ENCODE measurements at places on chromosomes 7 and 10.

DNA sequence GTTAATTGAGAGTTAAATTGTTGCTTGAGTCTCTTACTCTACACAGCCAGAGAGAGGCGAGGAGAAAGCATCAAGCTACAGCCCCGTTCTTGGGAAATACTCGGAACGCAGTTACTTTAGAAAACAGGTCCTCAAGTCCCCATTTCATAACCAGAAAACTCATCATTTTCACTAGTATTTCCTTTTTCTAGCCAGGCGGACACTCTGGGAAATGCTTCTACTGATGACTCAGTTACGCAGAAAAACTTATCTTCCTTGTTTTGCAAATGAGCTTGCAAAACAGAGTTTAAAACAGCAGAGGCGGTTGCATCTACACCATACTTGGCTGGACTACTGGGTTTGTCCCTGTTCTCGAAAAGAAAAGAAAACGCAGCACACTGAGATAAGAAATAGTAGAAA, 111.4 kb upstream of the FGFR2 start:
- DNase-seq = peak; percentile 58

DNA sequence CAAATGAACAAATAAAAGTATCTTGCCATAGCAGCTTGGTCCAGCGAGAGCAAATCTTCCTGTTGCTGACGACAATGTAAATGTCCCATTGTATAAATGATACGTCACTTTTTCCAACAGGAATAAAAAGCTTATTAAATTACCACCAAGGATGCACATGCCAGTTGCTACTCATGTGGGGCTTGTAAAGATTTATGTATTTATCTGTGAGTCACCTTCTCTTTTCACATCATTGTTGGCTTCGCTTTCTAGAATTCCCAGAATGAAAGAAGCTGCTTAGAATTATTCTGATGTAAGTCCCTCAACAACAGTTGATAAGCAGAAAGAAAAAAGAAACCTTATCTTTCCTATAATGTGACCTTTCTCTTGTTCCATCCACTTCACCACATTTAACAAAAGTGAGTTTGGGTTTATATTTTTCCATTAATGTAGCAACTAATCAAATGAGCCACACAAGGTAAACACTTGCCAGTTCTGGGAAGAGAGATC, 22.4 kb downstream of the DNAJC12 start:
- DNase-seq = peak; percentile 37

DNA sequence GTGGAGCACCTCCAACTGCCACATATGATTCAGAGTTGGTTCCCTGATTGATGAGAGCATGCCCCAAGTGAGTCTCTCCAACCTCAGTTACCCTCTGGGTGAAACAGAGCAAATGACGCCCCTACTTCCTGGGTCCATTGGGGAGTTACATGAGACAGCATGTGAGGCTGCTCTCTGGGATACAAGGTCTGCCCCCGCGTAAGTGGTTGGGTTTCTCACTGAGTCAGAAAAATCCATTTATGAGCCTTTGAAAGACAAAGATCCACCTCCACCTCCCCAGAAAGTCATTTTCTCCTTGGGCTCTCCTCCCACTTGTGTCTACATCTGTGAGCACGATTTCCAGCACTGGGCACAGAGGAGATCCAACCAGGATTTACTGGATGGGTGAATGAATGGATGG, 70.7 kb upstream of the DNAAF5 start:
- no peak for DNase-seq

DNA sequence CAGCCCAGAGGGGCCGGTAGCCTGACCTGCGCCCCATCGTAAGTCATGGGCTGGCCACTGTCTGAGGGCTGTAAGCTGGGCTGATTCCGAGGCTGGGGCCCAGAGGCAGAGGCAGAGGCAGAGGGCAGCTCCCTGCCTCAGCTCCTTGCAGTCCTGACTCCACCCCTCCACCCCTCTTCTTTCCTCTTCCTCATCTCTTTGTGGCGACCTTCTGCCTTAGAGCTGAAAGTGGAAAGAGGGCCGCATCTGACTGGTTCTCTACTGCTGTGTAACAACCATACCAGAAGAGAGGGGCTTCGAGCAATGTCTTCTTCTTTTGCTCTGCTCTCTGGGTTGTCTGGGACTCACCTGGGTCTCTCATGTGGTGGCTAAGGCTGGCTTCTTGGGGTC, 179.1 kb downstream of the RPS24 start:
- no peak for DNase-seq

- peak; percentile 48 for DNase-seq
These were observed 52.1 kb upstream of the ZNF438 start for GRCh38 chr10:31083765-31084184.

DNA sequence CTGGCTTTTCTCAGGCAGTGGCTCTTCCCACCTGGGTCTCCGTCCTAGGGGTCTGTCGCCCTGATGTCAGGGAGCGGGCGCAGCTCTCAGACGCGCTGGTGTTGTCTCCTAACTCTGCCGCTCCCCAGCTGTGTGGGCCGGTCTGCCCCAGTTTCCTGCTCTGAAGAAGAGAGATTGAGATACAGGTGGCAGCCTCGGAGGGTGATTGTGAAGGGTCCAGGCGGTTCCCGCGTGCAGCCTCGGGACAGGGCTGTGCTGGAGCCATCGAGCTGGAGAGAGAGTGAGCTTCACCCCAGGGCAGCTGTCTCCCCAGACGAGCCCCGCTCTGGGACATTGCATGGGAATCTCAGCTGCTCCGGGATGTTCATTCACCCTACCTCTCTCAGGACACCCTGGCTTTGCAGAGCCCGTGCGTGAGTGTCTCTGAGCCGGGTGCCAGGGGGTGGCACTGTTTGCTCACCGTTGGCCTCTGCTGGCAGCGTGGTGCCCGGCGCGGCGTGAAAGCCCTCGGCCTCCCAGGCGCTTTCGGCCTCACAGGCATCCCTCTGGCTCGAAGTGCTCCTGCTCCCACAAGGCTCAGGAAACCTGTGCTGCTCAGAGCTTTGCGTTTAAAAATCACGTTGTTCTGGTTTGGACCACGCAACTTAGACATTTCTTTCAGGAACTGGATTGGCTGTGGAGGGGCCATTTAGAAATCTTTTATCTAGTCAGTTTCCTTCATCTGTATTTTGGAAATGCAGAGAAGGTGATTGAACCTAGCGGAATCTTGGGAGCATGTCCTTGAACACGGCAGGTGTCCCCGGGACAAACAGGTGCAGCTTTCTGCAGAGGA, 33.8 kb upstream of the ZFAND2A start:
- DNase-seq = peak; percentile 41

DNA sequence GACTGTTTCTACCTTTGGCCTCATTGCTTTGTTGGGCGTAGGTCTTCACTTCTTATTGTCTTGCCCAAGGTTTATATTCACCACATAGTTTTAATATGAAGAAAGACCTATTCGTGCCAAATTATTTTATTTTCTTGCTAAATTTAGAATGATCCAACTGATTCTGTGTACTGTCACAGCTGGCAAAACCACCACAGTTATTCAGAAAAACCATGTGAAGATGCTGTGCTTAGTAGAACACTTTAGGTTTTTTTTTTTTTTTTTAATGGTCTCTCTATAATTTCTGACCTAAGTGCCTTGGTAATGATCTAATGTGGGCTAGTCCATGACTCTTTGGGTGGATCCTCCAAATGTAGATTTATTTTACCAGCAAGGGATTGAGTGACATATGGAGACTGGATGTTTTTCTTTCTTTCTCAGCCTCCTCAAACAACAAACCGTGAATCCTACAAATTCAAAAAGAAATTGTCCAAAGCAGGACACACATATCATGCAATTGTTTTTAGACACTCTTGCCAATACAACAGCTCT, 243.8 kb downstream of the DYNC1I1 start:
- DNase-seq = peak; percentile 6

GRCh38 chr7:138784692-138785091, 13.1 kb upstream of the TMEM213 start:
- DNase-seq = peak; percentile 4

- DNase-seq = peak; percentile 45
These were observed 149.9 kb downstream of the CPED1 start for GRCh38 chr7:121138262-121138933.

DNA sequence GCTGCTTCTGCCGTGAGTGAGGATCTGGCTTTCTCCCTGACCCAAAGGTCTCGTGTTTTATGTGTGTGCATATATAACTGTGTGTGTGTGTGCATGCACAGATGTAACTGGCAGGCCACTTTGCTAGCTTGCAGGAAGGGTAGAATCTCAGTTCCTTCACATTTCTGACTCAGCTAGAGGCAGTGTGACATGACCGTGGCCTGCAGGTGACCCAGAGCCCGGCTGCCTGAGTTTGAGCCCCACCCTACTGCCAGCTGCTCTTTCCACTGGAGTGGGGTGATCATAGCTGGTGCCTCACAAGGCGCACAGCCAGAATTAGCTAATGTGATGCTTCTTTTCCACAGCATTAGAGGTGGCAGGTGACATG, 9.3 kb upstream of the MYL7 start:
- no peak for DNase-seq

GRCh38 chr10:106836933-106837663, 327.4 kb downstream of the SORCS1 start:
- no peak for DNase-seq

- DNase-seq = peak; percentile 25
These were observed 33.7 kb upstream of the TMEM26 start for GRCh38 chr10:61486738-61487396.

- peak; percentile 17 for DNase-seq
These were observed 2.8 kb upstream of the AHCYL2 start for GRCh38 chr7:129222064-129222463.

GRCh38 chr7:141701489-141702046, 398 bp downstream of the DENND11 start:
- no peak for DNase-seq

DNA sequence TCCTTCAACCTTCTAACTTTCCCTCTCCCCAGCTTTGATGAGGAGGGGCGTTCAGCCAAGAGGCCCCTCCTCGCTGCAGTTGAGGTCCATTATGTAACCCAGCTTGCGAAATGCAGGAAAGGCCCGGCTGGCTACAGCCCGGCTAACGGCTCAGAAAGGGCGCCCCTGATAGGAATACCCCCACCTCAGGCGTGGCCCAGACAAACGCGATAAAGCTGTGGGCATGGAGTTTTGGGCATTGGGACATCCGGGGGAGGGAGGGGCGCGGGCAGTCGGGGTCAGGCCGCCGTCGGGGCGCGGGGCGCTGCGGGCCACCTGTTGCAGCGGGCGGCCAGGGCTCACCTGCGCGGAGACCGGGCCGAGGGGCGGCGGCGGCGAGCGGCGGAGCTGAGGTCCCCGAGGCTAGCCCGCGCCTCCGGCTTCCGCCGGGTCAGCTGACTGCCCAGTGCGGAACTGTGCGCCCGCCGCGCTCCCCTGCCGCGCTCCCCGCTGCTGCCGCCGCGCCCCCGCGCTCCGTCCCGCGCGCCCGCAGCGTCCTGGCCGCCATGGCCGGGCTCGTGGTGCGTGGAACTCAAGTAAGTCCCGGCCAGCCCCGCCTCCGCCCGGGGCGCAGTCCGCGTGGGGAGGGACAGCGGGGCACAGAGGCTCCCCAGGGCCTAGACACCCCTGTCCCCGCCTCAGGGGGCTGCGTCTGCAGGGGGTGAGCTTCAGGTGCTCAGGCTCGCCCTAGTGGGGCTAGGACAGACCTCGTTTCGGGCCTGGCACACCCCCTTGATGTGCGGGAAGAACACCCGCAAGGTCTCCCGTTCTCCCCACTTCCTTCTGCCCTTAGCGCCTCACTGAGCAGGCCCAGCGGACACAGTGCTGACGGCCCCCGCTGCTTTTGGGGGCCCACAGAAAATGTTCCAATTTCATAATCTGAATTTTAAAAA, at the start of gene LRMDA:
Gene LRMDA (plus strand): TSS at position 445 of the 932 bp plus-strand sequence.
- DNase-seq = peak; percentile 58

DNA sequence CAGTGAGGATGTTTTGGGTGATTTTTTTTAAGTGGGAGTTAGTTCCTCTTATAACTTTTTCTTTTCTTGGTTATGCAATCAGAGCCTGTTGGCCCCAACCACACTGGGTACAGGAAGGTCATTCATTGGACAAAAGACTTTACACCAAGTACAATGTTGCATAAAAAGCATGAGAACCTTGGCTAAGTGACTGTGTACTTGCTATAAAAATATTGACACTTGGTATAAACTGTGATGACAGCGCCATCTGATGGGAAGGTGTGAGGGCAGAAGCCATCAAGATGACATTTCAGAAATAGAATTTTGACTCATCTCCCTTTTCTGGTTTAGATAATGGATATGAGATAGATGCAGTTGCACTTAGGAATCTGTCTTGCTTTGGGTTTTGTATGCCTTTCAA, 126.4 kb upstream of the CCDC6 start:
- peak; percentile 60 for DNase-seq

- DNase-seq = no peak
These were observed 27.2 kb downstream of the ADCYAP1R1 start for GRCh38 chr7:31079126-31079823.

DNA sequence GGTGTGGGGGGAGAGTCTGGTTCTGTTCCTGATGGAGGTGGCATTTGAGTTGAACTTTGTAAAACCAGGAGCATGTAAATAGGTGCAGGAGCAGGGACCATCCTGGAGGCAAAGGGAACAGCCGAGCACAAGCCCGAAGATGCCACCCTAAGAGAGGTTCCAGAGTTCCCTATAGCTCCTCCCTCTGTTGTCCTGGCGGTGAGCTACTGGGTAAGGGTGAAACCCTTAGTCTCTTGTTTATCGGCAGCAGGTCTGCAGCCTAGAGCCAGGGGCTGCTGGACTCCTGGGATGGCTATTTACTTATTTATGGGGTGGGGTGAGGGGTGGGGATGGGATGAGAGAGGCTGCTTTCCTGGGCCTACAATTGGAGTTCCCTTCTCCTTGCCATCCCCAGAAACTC, 6.5 kb upstream of the LBX1 start:
- DNase-seq = no peak

DNA sequence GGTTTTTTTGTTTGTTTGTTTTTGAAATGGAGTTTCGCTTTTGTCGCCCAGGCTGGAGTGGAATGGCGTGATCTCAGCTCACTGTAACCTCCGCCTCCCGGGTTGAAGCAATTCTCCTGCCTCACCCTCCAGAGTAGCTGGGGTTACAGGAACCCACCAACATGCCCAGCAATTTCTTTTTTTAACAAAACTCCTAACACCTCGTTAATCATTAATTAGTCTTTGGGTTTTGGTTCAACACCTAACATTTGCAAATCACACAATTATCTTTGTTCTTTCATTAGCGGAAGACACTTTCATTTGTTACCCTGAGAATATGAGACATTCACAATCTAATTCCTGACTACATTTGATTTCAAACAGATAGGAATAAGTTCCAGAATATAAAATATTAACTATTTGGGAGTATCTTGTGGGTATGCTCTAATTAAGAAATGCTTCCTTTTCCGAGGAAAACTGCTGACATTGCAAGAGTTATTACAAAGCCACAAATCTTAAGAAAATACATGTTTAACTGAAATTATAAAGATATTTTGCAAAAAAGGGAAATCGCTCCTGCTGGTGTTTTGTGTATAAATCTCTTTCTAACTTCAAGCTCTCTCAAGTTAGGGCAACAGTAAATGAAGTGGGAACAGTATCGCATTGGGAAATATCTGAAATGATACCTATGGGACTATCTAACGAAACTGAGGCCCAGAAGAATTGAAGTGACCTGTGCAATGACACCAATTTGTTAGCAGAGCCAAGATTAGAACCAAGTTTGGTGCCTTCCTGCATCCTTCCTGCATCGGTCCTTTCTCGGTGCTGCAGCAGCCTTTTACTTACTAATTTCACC, 1.2 kb upstream of the LSM8 start:
- DNase-seq = no peak

DNA sequence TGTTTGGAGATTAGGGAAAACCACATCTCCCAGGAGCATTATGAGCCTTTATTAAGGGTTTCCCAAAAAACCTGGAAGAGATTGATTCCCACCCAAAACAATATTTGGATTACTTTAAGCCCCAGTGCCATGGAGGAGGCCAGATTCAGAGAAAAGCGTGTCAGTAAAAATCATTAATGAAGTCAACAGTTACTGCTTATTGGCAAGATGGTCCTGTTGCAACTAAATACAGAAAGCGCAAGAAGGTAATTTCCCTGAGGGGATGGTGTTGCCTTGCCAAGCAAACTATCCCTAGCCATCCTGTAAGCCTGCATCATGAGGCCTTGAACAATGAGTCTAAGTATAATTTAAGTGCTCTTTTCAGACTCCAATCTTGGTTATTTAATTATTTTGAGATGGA, 156.6 kb downstream of the SPAG6 start:
- no peak for DNase-seq

Data from fibroblast of the aortic adventitia (primary cell).